ENCODE measurements at places on chromosomes 11 and 22.

GRCh38 chr11:74520316-74520715 lies 26.8 kb upstream of the LIPT2 start:
- no peak for DNase-seq

- no peak for DNase-seq
These were observed 4.7 kb downstream of the DDIAS start for GRCh38 chr11:82906236-82906635.

- DNase-seq, result peak; percentile 24
These were observed 19.9 kb upstream of the MUC5B start for GRCh38 chr11:1202776-1203504.

DNA sequence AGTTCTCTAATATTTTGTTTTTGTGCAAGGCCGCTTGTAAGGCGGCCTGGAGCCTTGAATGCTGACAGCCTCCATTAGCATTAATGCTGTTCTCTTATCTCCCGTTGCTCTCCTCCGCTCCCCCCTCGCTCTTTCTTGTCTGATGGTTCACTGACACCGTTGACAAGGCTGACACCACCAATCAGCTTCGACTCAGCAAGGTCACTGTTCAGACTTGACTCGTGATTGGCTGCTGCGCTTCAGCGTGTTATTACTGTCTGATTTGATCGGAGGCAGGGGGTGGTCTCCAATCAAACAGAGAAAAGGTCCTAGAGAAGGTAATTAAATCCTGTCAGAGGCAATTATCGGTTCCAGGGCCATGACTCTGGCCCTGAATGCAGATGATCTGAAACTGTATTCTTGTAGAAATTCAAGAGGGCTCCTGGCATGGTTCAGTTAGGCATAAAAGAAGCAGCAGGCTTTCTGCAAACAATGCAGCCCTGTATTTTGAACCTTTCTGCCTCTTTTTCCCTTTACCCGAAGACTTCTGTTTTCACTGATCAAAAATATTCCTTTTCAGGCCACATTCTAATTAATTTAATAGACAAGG lies 49.3 kb upstream of the MPPED2 start:
- DNase-seq, result no peak

All from stimulated activated CD8-positive, alpha-beta memory T cell treated with anti-CD3 and anti-CD28 coated beads, Interleukin-7, amount 100 ng/mL, for 1 hour (primary cell).